ENCODE measurements at places on chromosomes 12 and 14.
A peak's percentile ranks its signal among the peaks of the same experiment; 100 is the strongest.

DNA sequence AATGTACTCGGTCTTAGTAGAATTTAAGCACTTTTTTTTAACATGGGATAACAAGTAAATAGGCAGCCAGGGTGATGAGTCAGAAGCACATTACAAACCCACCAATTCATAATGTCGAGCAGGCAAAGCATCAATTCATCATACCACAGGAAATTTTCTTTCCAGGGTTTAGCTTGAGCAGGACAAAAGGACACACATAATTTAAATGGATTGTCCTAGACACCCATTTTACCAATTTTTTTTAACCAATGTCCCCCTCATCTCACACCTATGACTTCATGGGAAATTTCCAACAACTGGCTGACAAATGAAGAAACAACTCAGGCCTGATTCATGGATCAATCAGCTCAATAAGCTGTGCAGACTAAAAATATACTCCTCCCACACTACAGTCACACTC lies 58.8 kb upstream of the FOXG1 start:
- DNase-seq: no peak

- no peak for DNase-seq
Observed at GRCh38 chr14:104265918-104266630, 127.7 kb downstream of the KIF26A start.

DNA sequence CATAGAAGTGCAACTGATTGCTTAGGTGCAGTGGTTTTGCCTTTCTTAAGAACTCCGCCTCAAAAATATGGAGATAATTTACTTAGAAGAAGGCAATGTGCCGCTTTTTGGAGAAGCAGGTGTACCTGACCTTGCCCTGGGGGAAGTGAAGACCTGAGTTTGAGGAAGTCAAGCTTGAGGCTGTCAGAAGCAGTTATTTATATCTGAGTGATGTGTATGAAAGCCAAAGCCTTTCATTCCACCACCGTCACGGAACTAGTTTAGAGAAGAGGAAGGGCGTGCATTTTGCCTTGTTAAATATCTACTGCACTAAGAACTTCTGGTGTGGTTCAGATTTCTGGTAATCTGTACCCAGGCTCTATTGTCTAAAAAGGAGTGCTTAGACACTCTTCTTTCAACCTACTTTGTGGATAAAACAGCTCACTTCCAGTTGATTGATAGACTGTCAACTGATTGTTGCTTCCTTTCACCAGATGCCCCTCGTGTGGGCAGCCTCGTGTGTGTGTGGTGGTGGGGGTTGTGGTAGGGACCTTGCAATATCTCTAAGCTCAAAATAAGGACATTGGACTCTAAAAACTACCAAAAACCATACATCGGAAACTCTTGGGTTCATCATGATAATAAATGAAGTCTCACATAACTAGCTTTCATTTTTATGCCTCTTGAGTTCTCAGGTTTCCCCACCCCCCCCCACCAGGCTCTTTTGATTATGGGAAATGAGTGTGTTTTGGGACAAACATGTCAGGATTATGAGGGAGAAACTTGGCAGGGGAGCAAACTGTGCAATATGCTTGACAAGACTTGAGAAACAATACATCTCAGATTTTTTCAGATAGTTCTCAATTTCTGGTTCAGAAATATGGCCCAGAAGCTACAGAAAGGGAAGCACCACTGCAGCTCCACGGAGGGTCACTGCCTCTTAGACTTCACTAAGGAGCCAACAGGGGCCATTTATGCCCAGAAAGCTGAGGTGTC lies 78.6 kb downstream of the ARF6 start:
- peak; percentile 58 for DNase-seq

GRCh38 chr12:94074980-94075629 lies 73.3 kb upstream of the PLXNC1 start:
- DNase-seq: peak; percentile 50

DNA sequence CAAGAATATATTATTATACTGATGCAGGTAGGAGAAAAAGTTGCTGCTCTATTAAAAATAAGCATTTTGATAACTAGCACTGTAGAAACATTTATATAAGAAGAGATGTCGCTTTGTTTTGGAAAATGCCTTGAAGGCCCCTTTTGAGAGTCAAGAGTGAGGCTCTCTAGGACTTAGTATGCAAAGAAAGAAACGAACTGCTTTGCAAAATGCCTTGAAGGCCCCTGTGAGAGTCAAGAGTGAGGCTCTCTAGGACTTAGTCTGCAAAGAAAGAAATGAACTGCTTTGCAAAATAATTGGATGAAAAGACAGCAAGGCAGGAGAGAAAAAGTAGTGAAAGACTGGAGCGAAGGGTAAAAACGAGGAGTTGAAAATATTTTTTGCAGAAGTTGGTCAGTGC lies 65.9 kb downstream of the AVPR1A start:
- no peak for DNase-seq

- peak; percentile 69 for DNase-seq
Observed at GRCh38 chr14:95885866-95886265, 9.2 kb downstream of the TUNAR start.

- DNase-seq: no peak
Observed at GRCh38 chr12:59637692-59638070, 41.9 kb downstream of the SLC16A7 start.

DNA sequence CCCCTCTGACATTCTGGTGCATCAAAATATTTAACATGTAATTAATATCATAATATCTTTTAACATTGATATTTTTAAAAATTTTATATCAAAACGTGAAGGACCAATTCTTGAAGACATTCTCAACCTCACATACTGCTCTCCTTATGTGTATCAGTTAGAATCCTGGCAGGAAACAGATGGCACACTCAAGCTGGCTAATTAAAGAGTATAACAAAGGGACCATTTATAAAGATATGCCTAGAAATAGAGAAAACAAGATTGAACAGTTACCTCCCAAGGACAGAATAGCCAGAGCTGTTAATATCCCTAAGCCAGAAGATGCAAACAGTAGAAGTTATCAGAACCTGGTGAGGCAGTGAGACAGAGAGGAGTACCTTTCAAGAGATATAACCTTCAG lies 368.7 kb downstream of the NELL2 start:
- no peak for DNase-seq

GRCh38 chr12:82862069-82862841 lies 175.5 kb downstream of the TMTC2 start:
- DNase-seq: peak; percentile 17

Data from kidney tubule cell (primary cell).